ENCODE measurements at places on chromosomes 12 and 14.

DNA sequence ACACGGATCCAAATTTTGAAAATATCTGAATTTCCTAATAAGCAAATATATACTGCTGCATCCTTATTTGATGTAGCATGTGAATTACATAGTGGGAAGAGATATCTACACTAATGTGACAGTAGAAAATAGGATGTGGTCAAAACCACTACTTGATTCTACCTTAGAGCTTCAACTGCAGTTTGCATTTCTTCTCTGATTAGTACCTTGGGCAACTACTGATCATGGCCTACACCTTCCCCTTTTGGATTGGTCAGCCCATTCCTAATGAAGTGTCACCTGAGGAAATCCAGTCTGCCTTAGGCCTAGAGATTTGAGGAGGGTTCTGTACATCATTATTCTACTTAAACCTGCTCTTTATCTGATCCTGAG, 10.7 kb downstream of the LLPH start:
- DNase-seq, result no peak

DNA sequence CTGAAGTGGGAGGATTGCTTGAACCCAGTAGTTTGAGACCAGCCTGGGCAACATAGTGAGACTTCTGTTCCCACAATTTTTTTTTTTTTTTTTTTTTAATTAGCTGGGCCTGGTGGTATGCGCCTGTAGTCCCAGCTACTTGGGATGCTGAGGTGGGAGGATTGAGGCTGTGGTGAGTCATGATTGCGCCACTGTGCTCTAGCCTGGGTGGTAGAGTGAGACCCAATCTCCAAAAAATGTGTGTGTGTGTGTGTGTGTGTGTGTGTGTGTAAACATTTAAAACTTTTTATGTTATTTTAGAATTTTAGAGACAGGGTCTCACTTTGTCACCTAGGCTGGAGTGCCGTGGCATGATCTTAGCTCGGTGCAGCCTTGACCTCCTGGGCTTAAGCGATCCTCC, 6.8 kb downstream of the PPP1R36 start:
- DNase-seq, result no peak

GRCh38 chr14:59190372-59190771, 1.9 kb downstream of the DAAM1 start:
- DNase-seq, result no peak

- DNase-seq, result no peak
These were observed 14.2 kb downstream of the BLTP3B start for GRCh38 chr12:100128512-100128908.
